ENCODE measurements at places on chromosomes 12 and 14.

- DNase-seq, result no peak
Observed at GRCh38 chr14:99909513-99910064, 116.4 kb downstream of the EML1 start.

DNA sequence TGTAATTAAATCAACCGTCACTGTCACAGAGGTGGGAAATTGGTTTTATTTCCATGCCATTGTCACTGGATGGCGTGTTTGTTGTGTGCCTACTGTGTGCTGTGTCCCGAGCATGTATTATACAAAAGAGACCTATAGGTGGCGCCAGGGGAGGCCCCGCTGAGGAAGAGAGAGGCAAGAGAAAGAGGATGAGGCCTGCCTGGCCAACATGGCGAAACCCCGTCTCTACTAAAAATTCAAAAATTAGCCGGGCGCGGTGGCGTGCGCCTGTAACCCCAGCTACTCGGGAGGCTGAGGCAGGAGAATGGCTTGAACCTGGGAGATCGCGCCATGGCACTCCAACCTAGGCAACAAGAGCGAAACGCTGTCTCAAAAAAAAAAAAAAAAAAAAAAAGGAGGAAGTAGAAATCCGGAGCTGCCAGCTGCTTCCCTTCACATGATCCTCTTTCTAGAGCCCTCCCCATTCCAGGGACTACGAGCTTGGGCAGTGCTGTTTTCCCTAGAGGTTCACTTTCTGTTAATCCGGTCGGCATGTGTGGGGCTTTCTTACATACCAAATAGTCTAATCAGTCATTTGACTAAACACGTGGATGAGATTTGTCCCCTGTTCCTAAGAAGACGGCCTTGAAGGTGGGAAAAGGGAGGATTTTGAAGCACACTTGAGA, 6.4 kb upstream of the CCDC175 start:
- no peak for DNase-seq

GRCh38 chr14:105549481-105549880, 23.1 kb downstream of the TMEM121 start:
- no peak for DNase-seq

- no peak for DNase-seq
Observed at GRCh38 chr12:46803517-46803916, 22.3 kb downstream of the SLC38A4 start.

DNA sequence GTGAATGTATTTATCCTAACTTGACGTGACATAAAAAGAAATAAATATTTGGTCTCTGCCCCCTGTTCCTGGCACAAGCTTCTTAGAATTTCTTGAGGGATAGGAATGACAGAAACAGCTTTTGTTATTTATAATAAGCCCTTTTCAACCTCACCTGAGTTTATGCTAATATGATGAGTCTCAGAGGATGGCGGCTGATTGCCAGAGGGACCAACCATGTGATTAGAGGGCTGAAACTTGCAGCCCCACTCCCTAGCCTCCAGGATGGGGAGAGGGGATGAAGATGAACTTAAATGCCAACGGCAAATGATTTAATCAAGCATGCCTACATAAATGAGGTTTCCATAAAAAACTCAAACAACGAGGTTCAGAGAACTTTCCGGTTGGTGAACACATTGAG, 42.9 kb downstream of the DNAI7 start:
- no peak for DNase-seq

DNA sequence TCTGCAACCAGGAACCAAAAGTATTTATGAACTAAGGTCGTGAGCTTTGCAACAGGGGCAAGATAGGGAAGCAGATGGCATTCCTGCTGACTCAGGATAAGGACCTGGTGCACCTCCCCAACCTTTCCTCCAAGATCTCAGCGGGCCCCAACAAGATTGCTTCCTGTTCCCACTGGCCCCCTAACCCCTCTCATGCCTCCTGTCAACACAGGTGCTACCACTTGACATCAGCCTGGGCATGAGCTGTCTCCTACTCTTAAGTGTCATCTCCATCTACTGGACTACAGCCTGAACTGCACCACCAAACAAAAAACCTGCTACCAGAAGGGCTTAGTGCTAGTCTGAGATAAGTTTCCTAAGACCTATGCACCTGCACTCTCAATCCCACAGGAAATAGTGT, 32.7 kb downstream of the MED6 start:
- peak; percentile 1 for DNase-seq

- peak; percentile 59 for DNase-seq
Observed at GRCh38 chr12:58416236-58416635, 474.9 kb downstream of the ATP23 start.

GRCh38 chr12:52038447-52038846, 12.8 kb upstream of the NR4A1 start:
- no peak for DNase-seq

GRCh38 chr14:105889666-105890473, 363.5 kb downstream of the TMEM121 start:
- no peak for DNase-seq

- no peak for DNase-seq
Observed at GRCh38 chr12:85949253-85949652, 75.2 kb downstream of the NTS start.

DNA sequence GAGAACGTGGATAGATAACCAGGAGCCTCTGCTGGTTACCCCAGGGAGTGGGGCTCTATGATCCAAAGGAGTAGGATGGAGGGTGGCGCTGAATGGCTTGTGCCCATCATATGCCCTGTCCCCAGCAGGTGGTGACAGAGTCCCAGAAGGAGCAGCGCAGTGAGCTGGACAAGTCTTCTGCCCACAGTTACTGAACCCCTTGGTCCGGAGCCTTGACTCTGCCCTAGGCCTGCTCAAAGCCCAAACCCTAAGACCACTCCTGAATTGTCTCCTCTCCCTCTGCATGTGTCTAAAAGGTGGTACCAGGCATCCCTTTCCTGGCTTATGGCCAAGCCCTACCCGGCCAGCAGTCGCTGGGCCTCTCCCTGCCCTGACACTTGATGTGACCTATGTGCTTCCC, 3.2 kb downstream of the PRPH start:
- DNase-seq, result no peak

DNA sequence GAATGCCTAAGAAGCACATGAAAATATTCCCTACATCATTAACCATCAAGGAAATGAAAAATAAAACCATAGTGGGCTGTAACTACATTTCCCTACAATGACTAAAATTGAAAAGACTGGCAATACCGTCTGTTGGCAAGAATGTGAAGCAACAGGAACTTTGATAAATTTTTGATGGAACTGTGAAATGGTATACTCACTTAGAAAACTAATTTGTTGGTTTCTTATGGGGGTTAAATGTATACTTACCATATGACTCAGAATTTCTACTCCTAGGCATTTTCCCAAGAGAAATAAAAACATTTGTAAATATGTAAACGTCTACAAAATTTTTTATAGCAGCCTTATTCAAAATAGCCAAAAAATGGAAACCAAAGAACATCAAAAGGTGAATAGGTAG, 121.4 kb upstream of the PLEKHA5 start:
- DNase-seq, result no peak

- no peak for DNase-seq
Observed at GRCh38 chr12:107134558-107134957, 41.2 kb upstream of the CRY1 start.

- DNase-seq, result no peak
Observed at GRCh38 chr14:22657861-22658260, 13.7 kb upstream of the OR6J1 start.

- DNase-seq, result no peak
Observed at GRCh38 chr14:32400480-32400879, 71.4 kb downstream of the AKAP6 start.

- DNase-seq, result no peak
Observed at GRCh38 chr12:58513301-58513834, 406.9 kb downstream of the LRIG3 start.

GRCh38 chr12:96140174-96140573, 54.0 kb upstream of the ELK3 start:
- no peak for DNase-seq

GRCh38 chr12:102596031-102596430, 115.7 kb upstream of the IGF1 start:
- no peak for DNase-seq

DNA sequence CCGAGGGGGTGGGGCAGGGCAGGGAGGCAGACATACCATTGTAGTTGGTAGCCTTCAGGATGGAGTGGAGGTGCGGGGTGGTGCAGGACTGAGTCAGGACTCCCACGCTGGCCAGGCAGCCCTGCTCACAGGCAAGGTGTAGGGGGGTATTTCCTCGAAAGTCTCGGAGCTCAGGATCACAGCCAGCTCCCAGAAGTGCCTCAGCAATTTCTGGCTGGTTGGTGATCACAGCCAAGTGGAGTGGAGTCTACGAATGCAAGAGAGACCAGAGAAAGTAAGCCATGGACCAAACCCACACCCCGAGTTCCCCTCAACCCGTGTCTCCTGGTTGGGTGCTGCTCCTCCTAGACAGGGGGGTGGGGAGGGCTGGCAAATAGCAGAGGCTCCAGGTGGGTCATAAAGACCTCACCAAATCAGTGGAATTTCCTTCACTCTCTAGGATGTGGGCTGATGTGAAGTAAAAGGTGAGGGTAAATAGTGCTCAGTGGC, 1.4 kb downstream of the NFKBIA start:
- DNase-seq, result no peak

- DNase-seq, result no peak
Observed at GRCh38 chr14:79658221-79658620, 553.1 kb downstream of the DIO2 start.

GRCh38 chr14:40447017-40447416, 1014.8 kb upstream of the FBXO33 start:
- no peak for DNase-seq

DNA sequence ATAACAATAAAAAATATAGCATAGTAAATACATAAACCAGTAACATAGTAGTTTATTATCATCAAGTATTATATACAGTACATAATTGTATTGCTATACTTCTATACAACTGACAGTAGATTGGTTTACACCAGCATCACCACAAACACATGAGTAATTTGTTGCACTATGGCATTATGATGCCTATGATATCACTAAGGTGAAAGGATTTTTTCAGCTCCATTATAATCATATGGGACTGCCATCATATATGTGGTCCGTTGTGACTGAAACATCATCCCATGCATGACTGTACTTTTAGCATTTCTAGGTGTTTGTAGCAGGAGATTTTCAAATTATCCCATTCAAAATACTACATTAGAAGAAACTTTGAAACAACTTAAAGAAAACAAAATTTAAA, 77.8 kb downstream of the IFT81 start:
- DNase-seq, result no peak

DNA sequence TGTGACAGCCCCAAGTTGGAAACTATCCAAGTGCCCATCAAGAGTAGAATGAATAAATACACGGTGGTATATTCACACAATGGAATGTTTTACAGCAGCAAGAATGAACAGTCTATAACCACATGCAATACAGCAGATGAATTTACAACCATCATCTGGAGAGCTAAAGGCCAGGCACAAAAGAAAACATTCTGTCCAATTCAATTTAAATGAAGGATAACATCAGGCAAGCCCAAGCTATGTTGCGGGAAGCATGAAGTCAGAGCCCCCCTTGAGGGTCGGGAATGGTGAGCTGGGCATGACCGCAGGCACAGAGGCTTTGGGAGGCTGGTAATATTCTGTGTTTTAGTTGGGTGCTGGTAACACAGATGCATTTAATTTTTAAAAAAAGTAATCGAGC, 76.0 kb downstream of the SYNE3 start:
- DNase-seq, result no peak

DNA sequence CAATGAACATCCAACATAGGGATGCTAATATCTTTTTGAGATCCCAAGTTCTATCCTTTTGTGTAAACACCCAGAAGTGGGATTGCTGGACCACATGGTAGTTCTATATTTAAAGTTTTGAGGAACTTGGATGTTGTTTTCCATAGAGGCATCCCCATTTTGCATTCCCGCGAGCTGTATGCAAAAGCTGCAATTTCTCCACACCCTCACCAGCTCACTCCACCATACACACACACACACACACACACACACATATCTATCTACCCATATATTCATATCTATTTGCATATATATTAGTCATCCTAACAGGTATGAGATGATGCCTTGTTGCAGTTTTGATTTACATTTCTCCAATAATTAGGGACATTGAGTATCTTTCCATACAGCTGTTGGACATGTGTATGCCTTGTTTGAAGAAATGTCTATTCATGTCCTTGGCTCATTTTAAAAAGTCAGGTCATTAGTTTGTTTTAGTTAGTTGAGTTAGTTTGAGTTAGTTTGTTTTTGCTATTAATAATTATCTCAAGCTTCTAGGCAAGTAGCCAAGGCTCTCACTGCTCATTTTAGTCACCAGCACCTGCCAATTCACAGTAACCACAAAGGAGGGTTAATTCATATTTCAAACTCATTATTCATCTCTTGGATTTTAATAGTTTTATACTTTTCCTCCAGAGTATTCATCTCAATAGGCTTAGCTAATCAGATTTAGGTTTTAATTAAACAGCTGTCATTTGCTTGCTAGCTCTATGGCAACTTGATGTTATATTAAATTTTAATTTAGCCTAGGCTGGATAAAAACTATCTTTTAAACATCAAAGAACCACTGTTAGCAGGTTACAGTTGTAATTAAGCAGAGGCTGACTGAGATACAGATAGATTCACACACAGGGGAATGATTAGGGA, 1435.9 kb upstream of the TMEM132C start:
- no peak for DNase-seq

DNA sequence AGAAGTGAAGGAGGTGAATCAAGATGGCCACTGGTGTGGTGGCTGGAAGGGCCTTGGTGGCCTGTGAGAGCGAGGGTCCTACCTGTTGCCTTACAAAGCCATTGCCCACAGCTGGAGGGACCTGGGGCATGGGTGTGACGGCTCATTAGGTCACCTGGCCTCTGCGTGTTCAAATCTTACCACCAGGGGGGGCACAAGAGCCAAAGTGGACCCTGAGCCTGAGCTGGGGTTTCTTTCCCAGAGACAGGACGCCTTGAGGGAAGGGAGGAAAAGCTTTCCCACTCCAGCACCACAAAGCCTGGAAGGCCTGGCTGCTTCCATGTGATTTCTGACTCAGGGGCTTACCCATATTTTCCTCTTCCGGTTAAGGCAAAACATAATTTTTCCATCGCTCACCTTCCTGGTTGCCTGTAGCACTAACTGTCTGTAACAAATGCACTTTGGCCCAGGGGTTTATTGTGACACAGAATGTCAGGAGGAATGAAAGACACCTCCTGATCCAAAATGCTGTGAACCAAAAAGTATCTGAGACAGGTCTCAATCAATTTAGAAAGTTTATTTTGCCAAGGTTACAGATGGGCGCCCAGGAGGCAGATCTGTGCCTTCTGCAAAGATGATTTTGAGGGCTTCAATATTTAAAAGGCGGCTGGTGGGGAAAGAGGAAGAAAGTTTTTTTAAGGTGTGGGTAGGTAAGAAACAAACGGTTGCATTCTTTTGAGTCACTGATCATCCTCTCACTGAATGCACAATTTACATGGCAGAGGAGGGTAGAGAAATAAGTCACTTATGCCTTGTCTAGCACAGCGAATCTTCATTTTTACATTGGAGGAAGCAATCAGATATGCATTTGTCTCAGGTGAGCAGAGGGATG, 4.3 kb upstream of the CD9 start:
- DNase-seq, result peak; percentile 68

- DNase-seq, result no peak
Observed at GRCh38 chr12:30796313-30796780, 41.6 kb upstream of the CAPRIN2 start.

GRCh38 chr14:66135831-66136230, 350.3 kb upstream of the CCDC196 start:
- no peak for DNase-seq

- no peak for DNase-seq
Observed at GRCh38 chr12:117034701-117035151, 64.5 kb downstream of the TESC start.

GRCh38 chr14:89425931-89426330, 8.9 kb upstream of the FOXN3 start:
- DNase-seq, result peak; percentile 92

- no peak for DNase-seq
Observed at GRCh38 chr12:5487948-5488625, 56.2 kb downstream of the NTF3 start.
